Stimulated activated CD8-positive, alpha-beta memory T cell treated with anti-CD3 and anti-CD28 coated beads, Interleukin-12 subunit alpha, Interleukin-12 subunit beta, amount 100 ng/mL, for 4 hours (primary cell): ENCODE measurements at places on chromosomes 3 and 15.

GRCh38 chr3:152403632-152404066, 134.9 kb downstream of the MBNL1 start:
- no peak for DNase-seq

DNA sequence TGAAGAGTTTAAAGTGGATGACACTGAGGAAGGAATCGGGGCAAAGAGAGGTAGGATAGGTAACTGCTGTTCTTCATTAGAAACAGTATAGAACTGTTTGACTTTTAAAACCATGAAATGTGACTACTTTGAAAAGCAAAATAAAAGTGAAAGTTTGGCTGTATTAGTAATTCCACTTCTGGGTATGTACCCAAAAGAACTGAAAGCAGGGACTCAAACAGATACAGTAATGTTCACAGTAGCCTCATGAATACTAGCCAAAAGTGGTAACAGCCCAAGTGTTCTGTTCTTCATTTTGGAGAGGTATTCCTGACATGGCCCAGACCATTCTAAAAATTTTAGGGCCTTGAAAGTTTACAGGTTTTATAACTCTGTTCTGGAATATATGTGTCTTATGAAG, 1055.4 kb downstream of the TBL1XR1 start:
- DNase-seq: no peak

DNA sequence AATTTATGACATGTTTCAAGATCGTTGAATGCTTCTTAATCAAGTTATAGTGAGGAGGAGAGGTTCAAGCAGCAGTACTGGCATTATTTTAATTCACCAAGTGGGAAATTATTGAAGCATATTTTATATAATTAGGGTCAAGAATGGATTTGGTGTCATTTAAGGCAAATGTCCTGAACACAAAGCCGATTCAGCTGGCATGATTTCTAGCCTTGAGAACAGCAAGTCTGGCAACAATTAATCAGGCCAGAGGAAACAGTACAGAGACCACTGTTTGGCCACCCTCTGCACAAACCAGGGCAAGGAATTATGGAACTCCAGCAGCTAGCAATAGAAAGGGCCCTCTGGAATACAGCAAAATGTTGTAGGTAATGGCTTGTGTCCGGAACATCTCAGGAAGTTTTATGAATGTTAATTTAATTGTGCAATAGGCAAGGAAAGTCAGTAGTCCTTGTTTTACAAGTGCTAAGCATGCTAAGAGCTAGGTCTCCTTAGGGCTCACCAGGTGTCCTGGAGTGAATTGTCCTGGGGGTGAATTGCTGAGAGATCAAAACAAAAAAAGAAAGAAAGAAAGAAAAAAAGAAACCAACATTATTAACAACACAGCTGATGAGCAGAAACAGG, 38.7 kb upstream of the SNRK start:
- DNase-seq: no peak

DNA sequence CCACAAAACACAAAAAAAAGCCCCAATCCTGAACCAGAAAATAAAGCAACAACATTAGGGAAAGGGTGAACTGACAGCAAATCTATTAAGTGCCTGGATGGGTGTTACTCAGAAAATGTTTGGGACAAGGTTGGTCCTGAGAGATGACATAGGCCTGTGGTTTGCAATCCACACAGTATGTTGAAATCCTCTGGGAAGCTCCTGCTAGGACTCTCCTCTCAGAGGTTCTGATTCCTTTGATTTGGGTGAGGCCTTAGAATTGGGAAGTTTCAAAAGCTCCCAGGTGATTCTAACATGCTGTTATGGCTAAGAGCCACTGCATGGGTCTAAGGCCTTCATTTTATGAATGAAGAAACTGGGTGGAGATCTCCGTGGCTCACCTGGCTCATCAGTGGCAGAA, 18.4 kb downstream of the CLDN1 start:
- no peak for DNase-seq

GRCh38 chr15:59896663-59897074, 107.4 kb upstream of the FOXB1 start:
- no peak for DNase-seq

GRCh38 chr15:80988148-80988796, 1.3 kb downstream of the MESD start:
- no peak for DNase-seq
